ENCODE measurements at places on chromosomes 5 and 9.

- no peak for DNase-seq
These were observed 308.5 kb downstream of the ARRDC3 start for GRCh38 chr5:91074615-91075014.

- DNase-seq, result no peak
These were observed 56.1 kb downstream of the AGXT2 start for GRCh38 chr5:34991486-34992238.

GRCh38 chr9:131727184-131727759 is 12.6 kb downstream of the RAPGEF1 start:
- no peak for DNase-seq

GRCh38 chr5:1057485-1058082 is 49.0 kb downstream of the NKD2 start:
- no peak for DNase-seq

DNA sequence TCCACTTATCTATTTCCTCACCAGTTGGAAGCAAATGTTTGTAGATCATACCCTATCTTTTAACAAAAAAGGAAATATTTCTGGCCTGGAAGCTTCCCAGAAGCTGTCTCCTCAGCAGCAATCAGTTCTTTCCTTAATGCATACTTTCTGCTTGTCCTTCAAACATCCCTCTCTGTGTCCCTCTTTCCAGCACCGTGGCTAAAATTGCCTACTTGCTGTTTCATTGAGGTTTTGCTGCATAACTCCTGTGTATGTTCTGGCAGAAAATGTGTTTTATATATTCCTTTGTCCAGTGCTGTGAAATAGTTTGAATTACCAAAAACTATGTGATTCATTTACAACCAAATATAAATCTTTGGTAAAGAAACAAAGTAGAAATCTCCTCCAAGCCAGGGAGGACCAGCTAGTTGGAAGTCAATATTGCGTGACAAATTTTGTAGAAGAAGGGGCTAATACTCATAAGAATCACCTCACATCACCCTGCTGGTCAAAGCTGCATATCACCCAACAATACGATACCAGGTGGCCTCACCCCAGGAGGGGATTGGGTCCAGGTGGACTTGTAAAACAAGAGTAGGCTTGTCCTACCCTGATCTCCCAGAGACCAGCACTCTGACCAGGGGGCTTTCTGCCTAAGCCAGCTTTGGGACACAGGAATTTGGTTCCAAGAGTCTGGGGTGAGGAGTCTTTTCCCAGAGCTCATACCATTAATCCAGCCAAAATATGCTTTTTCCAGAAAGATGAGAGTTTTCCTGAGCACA is 198.4 kb upstream of the SNX2 start:
- DNase-seq, result no peak

DNA sequence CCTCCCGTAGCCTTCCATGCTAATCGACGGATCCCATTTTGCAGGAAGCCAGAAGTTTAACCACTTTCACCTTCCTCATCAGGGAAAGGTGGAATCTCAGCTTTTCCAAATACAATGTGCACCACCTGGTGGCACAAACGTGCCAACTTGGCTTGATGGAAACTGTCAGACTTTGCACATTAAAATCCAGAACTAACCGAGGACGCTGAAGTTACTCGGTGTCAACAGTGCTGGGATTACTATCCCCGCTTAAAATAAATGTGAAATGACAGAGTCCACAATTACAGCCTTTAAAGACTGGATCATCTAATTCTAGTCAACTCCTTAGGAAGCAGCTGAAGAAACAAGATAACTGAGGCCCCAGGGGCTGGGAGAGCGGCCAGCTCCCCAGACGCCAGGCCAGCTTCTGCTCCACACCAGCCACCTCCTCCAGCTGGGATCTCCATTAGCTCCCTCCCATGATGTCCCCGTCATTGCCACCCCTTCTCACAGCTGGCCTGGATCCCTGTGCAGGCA is 50.1 kb upstream of the RETREG1 start:
- DNase-seq, result no peak

DNA sequence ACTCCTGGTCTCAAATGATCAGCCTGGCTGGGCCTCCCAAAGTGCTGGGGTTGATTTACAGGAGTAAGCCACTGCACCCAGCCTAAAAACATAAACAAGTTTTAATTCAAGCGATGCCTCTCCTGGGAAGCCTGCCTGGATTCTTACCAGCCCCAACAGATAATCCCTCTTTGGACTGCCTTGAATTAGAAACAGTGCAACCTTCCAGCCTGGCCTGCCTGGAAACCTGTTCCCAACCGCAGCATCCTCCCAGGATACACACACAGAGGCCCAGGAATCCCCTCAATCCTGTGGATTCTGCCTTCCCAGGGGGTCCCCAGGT is 19.2 kb downstream of the PTGES start:
- no peak for DNase-seq

DNA sequence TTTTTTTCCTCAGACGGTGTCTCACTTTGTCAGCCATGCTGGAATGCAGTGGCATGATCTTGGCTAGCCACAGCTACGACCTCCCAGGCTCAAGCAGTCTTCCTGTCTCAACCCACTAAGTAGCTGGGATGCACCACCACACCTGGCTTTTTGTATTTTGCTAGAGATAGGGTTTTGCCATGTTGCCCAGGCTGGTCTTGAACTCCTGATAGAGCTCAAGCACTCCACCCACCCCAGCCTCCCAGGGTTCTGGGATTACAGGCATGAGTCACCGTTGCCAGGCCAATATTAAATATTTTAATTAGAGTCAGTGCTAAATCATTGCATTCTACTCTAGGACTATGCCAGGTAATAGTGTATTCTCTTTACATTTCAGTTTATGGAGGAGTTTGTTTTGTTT is 41.5 kb downstream of the UBE2R2 start:
- DNase-seq, result no peak

DNA sequence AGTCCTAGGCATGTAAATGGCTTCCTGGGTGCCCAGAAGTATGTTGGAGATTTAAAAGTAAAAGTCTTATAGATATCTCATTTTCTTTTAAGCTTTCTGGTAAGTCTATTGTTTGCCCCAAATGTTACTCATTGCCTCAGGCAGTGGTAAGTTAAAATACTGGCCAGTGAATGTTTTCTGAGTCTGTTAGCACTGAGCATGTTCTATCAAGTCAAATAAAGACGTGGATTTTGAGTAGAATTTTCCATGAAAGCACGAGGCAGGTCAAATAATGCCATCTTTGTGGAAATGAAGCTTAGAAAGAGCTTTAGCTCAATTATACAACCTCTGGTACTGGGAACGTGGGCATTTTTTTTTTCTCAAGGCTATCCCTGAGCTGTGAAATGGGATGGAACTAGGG is 651.3 kb upstream of the ACO1 start:
- DNase-seq, result no peak

DNA sequence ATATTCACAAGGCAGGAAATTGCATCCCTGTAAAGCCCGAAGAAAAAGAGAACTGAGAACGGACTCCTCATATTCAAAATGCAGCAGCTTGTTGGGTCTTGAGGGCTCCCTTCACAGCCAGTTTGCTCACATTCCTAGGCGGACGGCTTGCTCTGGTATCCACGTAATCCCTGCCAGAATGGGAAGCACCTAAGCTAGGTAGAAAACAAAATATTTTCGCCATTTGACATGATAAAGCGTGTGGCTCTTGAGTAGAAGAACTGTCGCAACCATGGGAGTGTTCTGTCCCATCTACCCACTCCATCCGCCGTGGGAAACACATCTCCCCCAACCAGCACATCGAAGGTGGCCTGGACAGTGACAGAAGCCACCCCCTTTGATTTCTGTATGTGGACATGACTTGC is 183.1 kb downstream of the GAS1 start:
- DNase-seq, result no peak

GRCh38 chr5:119316086-119316485 is 39.7 kb upstream of the TNFAIP8 start:
- DNase-seq, result no peak

DNA sequence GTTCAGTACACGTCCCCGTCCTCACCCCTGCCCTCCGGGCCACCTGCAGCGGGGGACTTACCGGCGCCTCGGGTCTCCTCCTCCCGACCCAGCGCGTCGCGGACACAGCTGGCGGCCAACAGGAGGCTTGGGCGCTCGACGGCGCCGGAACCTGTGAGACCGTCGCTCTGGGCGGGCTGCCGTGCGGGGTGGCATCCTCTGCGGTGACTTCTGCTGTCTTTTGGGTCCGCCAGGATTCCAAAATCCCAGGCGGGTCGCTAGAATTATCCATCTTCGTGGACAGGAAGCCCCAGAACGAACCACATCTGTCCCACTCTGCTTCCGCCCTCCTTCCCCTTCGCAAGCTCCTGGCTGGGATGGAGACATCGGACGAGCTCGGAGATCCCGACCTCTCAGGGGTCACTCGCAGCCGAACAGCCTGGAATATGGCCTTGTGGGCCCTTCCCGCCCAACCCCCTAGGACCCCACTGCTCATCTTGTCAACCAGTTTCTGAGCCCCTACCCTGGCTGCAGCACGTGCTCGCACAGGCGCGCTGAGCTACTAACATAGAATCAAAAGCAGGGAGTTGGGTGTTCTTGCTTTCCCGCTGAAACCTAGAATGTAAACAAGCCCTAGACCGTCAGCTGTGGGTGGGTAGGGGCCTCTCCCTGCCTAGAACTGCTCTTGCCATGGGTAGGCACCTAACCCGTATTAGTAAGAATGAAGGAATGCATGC is 947 bp upstream of the MARCHF3 start:
- DNase-seq, result no peak

DNA sequence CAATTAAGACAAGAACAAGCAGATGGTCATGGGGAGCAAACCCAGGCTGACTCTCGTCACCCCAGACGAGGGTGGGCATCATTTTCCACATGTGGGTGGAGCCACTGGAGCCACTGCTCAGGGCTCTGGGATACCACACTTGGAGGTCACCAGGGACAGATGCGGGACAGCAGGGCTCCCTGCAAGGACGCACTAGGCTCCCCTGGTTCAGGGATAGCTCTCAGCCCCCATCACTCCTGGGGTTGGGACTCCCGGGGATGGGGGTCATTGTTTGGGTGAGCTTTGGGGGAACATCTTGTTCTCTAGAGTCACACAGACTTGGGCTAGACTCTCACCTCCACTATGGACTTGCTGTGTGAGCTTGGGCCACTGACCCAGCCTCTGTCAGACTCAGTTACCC is 57.8 kb downstream of the GTF3C4 start:
- no peak for DNase-seq

GRCh38 chr9:87211669-87212068 is 264.4 kb upstream of the GAS1 start:
- DNase-seq, result no peak

DNA sequence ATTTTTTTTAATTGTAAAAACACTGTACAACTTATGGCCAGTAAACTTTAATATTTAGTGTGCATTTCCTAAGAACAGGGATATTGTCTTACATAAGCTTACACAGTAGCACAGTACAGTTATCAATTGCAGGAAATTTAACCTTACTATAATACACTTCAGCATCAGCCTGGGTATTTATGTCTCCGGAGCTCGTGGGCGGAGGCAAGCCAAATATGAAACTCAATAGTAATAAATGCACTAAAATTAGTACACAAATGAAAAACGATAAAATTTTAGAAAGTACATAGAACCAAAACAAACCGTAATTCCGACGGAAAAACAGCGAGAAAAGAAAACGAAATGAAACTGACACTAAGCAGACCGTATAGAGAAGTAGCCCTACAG is 91.2 kb downstream of the ANXA2R start:
- no peak for DNase-seq

DNA sequence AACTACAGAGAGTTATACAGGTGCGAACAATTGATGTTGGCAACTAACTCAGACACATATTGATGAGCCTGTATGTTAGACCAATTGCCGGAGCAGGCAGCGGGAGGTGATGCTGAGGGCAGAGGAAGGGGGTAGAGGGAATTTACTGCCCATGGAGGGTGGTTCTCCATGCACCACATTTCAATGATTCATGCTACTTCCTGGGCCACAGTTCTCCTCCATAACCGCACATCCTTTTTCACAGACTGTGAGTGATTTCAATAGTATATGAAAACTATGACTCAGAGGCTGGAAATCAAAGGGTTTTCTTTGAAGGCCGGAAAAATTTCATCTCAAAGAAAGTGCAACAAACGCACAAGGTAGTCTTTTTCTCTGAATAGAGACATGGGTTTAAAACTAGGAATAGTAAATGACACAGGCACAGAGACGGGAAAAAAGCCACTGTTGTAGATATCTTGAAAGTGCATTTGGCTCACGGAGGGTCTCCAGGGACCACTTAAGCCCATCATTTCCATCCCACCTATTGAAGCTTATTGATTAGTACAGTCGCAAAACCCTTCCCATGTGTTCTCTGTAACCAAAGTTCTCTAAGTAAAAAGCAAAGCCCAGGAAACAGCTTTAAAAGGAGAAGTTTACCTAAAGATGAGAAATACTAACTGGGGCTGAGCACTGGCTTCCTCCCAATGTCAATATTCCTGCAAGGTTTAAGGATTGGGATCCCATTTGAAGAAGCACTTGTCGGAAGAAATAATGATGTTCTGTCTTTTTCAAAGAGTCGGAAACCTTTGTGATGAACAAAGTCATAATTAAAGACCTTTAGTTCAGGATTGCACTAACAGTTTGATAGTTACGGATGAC is 28.0 kb upstream of the ADAM19 start:
- no peak for DNase-seq

- no peak for DNase-seq
These were observed 69.4 kb upstream of the LHFPL2 start for GRCh38 chr5:78717674-78718584.

DNA sequence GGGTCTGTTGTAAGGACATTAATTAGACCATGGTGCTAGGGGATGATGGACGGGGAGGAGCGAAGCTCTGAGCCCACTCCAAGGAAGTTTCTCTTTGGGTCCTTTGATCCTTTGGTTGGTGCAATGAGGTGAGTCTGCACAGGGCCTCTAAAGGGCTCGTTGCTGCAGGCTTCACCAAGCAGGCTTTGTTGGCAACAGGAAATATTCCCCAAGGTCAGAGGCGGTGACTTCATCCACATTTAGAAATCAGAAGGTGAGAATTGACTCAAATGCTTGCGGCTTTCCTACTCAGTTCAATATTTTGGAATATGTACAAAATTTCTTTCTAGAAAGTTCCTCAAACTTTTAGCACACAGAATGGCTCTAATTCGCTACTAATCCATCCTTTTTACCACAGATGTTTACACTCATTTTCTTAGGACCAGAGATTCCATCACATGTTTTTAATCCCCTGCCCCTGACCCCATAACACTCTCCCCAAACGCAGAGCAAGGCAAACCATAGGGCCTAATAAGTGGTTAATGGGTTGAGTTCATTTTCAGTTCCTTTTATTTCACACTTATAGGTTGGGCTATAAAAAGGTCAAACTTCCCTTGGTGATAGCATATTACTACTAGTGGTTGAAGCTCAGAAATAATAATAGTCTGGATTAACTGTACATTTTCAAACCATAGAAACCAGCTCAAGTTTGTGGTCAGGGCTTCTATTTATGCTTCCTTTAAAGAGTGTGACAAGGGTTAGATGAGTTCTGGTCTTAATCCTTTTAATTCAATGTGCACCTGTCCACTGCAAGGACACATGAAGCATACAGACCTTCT is 37.3 kb upstream of the TMEM252 start:
- DNase-seq, result no peak

DNA sequence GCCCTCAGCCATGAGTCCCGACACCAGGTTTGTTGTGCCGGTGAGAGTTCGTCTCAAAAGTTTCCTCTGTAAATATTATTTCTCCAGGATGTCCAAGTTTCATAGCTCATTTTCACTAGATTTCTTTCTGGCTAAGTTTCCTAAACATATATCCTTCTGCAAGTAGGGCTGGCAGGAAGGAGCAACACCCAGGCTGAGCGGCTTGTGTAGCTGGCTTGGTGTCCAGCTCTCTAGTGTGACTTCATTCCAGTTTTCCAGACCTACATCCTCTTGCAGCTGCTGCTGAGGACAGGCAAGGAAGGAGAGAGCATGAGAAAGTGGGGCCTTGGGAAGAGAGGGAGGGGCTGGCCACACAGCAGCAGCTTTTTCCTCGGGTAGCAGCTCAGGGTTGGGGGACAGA is 80.3 kb downstream of the FGF1 start:
- no peak for DNase-seq

Data from cortex of kidney (tissue), 1 donor.